ENCODE measurements at places on chromosomes 6 and 20. TPM values are rescaled to one million over a fixed set of nuclear protein-coding genes. Genes with fewer than 3 reads are reported as not detected.

GRCh38 chr6:110545081-110545872, 68.9 kb upstream of the SLC22A16 start:
- DNase-seq: no peak

- no peak for DNase-seq
These were observed 89.7 kb downstream of the SERAC1 start for GRCh38 chr6:158078320-158078719.

- no peak for DNase-seq
These were observed 997.4 kb downstream of the HACE1 start for GRCh38 chr6:103862297-103862696.

- no peak for DNase-seq
These were observed 11.5 kb downstream of the SLC2A10 start for GRCh38 chr20:46720776-46721425.

GRCh38 chr20:346640-347316, at the start of gene NRSN2:
TSS of gene NRSN2 (plus strand) at chr20:347111. CDS start at chr20:349644, 2,533 bp downstream.
- DNase-seq: no peak

DNA sequence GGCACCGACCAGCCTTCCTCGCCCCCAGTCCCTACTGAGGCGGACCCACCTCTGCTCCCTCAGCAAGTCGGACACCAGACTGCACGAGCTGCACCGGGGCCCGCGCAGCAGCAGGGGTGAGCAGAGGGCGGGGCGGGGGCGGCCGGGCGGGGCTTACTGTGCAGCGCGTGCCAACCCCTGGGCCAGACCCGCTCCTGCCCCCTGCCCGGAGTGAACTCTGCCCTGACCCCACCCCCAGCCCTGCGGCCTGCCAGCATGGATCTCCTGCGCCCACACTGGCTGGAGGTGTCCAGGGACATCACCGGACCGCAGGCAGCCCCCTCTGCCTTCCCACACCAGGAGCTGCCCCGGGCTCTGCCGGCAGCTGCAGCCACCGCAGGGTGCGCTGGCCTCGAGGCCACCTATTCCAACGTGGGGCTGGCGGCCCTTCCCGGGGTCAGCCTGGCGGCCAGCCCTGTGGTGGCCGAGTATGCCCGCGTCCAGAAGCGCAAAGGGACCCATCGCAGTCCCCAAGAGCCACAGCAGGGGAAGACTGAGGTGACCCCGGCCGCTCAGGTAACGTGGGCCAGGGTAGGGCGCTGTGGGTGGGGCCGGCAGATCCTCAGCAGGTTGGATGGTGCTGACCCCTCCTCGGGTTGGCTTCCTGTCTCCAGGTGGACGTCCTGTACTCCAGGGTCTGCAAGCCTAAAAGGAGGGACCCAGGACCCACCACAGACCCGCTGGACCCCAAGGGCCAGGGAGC, 1.5 kb upstream of the SLC2A4RG start:
- no peak for DNase-seq

GRCh38 chr6:24064106-24064505, 61.9 kb upstream of the NRSN1 start:
- no peak for DNase-seq

DNA sequence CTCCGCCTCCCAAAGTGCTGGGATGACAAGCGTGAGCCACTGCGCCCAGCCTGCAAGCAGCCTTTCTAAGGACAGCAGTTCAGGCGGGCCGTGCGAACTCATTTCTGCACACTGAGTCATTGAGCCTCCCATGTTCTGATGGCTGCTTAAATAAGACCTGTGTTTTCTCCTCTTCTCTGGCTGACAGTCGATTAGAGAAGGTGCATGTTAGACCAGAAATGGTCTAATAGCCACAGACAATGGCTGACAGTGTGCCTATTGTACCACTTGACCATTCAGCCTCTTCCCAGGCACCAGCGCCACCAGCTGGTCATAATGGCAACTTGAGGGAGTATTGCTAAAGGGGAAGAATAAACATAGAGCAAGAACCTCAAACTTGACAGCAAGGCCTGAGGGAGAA, 6.2 kb downstream of the CST11 start:
- DNase-seq: peak; percentile 18

GRCh38 chr6:165883851-165884640, 221.0 kb upstream of the PDE10A start:
- no peak for DNase-seq

DNA sequence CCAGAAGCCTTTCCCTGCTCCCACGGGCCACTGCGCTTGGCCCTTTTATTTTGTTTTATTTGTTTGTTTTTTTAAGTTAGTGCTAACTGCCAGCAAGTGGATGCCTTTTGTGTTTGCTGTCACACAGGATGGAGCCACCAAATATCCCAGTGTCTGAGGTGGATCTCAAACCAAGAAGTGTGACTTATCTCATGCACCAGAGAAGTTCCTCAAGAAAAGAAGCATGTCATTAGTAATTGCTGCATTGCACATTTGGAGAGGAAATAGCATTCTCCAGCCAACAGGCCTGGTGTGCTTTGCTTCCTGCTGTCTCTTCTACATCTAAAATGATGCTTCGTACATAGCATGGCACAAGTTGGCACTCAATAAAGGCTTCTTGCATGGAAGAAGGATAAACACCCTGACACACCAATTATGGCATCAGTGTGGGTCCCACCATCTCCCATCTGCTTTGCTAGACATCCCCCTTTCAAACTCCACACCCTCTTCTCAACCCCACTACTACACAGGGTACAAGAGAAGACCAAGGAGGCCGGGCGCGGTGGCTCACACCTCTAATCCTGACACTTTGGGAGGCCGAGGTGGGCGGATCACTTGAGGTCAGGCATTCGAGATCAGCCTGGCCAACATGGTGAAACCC, 1.9 kb upstream of the ATP9A start:
- DNase-seq: no peak

DNA sequence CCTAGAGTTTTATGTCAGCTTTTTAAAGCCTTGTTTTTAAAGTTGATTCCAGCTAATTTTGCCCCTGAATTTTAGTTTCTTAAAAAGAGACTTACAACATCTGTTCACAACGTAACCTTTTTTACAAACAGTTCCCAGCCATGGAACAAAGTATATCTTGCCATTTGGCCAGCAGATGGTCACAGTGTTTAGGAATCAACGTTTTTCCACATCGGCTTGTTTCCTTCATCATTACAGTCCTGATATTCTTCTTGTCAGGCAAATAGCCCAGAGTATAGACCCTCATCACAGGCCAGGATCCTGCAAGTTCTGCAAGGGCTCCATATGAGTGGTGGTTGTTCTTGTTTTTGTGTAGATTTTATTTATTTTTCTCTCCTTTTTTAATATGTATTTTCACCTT, 341.7 kb upstream of the HTR1E start:
- no peak for DNase-seq

DNA sequence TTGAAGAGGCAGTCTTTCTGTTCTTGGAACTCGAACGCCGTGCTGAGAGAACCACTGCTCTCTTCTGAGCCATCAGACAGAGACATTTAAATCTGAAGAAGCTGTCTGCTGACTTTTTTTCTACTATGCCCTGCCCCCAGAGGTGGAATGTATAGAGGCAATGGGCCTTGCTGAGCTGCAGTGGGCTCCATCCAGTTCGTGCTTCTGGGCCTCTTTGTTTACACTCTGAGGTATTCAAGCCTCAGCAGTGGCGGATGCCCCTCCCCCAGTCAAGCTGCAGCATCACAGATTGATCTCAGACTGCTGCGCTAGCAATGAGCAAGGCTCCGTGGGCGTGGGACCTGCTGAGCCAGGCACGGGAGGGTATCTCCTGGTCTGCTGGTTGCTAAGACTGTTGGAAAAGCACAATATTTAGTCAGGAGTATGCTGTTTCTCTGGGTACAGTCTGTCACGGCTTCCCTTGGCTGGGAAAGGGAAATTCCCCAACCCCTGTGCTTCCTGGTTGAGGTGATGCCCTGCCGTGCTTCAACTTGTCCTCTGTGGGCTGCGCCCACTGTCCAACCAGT, 526.8 kb downstream of the CD109 start:
- DNase-seq: no peak

GRCh38 chr6:117449549-117450439, 24.1 kb upstream of the ROS1 start:
- DNase-seq: peak; percentile 61

GRCh38 chr6:131519670-131520436, 53.2 kb upstream of the ARG1 start:
- peak; percentile 16 for DNase-seq

- DNase-seq: no peak
These were observed 30.4 kb downstream of the SLC17A1 start for GRCh38 chr6:25801436-25801835.

GRCh38 chr6:14460556-14460955, 343.0 kb downstream of the CD83 start:
- no peak for DNase-seq

GRCh38 chr6:31878726-31879125, at the start of gene SLC44A4:
TSS of gene SLC44A4 (minus strand) at chr6:31878997. CDS start at chr6:31878980, 17 bp downstream.
- DNase-seq: no peak

DNA sequence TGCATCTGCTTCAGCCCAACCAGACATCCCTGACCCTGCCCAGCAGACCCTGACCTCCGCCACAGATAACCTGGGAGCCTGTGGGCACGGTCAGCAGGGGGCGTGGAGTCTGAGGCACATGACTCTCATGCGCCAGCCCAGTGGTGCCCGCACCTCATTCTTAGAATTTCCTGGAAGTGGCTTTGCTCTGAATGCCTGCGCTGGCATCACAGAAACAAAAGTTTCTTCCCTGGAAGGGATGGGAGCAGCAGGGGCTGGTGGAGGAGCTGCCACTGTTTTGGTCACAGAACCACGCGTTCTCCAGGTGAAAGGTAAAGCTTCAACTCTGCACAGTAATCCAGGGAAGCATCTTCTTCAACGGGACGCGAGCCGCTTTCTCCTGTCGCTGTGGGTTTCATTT, 67.9 kb upstream of the DUSP22 start:
- no peak for DNase-seq

DNA sequence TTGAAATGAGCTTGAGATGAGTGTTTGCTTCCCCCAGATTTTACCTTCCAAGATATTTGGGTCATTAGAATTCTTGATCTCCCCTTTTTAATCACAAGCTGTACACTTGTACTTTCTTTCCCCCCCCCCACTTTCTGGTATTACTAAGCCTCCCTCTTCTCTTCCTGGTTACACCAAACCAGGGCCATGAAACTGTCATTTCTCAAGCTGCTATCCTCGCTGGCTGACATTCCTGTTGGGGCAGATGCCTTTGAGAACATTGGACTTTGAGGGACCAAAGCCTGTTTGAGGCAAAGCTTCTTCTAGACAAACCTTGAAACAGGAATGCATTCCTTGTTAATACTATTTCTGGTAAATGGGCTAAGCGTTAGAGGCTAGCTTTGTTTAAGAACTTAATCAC, 32.3 kb upstream of the MAP3K7 start:
- no peak for DNase-seq

GRCh38 chr6:100846276-100846675, 34.9 kb downstream of the ASCC3 start:
- DNase-seq: no peak

GRCh38 chr20:19764207-19764606, 6.1 kb downstream of the RIN2 start:
- DNase-seq: no peak

DNA sequence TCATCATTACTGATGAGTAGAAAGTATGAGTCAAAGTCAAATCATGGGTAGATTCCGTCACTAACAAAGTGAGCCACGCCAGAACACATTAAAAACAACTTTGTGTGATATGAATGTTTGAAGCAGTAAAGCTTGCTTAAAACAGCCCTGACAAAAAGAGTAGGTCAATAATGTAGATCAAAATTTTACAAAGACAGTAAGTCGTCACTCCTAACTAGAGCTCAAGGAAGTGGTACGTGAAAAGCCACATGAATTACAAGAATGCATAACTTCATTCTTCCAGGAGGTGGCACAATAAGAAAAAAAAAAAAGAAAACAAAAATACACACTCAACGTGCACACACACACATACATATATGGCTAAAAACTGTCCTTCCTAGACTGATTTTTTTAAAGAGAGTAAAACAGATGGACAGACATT, 69.9 kb downstream of the HACE1 start:
- DNase-seq: no peak

DNA sequence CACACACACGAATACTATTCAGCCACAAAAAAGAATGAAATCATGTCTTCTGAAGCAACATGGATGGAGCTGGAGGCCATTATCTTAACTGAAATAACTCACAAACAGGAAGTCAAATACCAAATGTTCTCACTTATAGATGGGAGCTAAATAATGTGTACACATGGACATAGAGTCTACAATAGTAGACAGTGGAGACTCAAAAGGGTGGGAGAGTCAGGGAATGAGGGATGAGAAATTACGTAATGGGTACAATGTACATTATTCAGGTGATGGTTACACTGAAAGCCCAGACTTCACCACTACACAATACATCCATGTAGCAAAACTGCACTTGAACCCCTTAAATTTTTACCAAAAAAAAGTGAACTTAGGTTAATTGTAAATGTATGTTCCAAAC, 160.4 kb downstream of the TASP1 start:
- DNase-seq: no peak

EFCAB8 gene
- not detected for total RNA-seq

OR2J3 gene
- not detected for total RNA-seq

METTL24 gene
- not detected for total RNA-seq

EPPIN gene
- total RNA-seq: not detected

SYCP2 gene
- 0.23 TPM for total RNA-seq

LY86 gene
- not detected for total RNA-seq

ABCF1 gene
- 54.0 TPM for total RNA-seq

FOXQ1 gene
- not detected for total RNA-seq

VIP gene
- total RNA-seq: 2.7 TPM

LRRC1 gene
- 8.7 TPM for total RNA-seq

SIRPD gene
- 0.19 TPM for total RNA-seq

PAX1 gene
- not detected for total RNA-seq

NFKBIL1 gene
- total RNA-seq: 27.7 TPM

FRK gene
- 0.06 TPM for total RNA-seq

HAO1 gene
- not detected for total RNA-seq

All from glomerular endothelial cell (primary cell).